ENCODE measurements at places on chromosomes 16 and 17. TPM values are rescaled to one million over a fixed set of nuclear protein-coding genes. Genes with fewer than 3 reads are reported as not detected.
A peak's percentile ranks its signal among the peaks of the same experiment; 100 is the strongest.

GRCh38 chr16:57041182-57042156, 50.9 kb upstream of the CPNE2 start:
- no peak for DNase-seq
- H3K4me3 ChIP-seq: no peak overlapping the region
- H3K36me3 ChIP-seq: no peaks in the 10 kb centered on the region
- no peaks in the 10 kb centered on the region for H3K4me1 ChIP-seq

- H3K27ac ChIP-seq: peak overlapping the region; percentile 85
- H3K27me3 ChIP-seq: no peaks in the 10 kb centered on the region
- peaks cover 53% of the 10 kb centered on the region for H3K4me1 ChIP-seq
- no peak overlapping the region for H3K4me3 ChIP-seq
- no peak for DNase-seq
- H3K36me3 ChIP-seq: no peaks in the 10 kb centered on the region
Observed at GRCh38 chr17:2214047-2214928, 89.3 kb downstream of the SMG6 start.

GRCh38 chr16:58120234-58120633, 8.9 kb downstream of the CFAP20 start:
- H3K36me3 ChIP-seq: peaks cover 3% of the 10 kb centered on the region
- H3K4me3 ChIP-seq: no peak overlapping the region
- no peak overlapping the region for H3K27ac ChIP-seq
- DNase-seq: no peak

GRCh38 chr16:75198135-75198600, 8.8 kb downstream of the CTRB2 start:
- H3K36me3 ChIP-seq: no peaks in the 10 kb centered on the region
- H3K4me3 ChIP-seq: no peak overlapping the region
- DNase-seq: no peak
- peak overlapping the region; percentile 2 for H3K27ac ChIP-seq
- peaks cover 3% of the 10 kb centered on the region for H3K4me1 ChIP-seq
- no peaks in the 10 kb centered on the region for H3K27me3 ChIP-seq

GRCh38 chr17:8382052-8382879, 727 bp downstream of the RPL26 start:
- no peak for DNase-seq
- peaks cover 52% of the 10 kb centered on the region for H3K4me1 ChIP-seq
- H3K36me3 ChIP-seq: peaks cover 42% of the 10 kb centered on the region
- H3K4me3 ChIP-seq: peak overlapping the region; percentile 65
- H3K27me3 ChIP-seq: no peaks in the 10 kb centered on the region

DNA sequence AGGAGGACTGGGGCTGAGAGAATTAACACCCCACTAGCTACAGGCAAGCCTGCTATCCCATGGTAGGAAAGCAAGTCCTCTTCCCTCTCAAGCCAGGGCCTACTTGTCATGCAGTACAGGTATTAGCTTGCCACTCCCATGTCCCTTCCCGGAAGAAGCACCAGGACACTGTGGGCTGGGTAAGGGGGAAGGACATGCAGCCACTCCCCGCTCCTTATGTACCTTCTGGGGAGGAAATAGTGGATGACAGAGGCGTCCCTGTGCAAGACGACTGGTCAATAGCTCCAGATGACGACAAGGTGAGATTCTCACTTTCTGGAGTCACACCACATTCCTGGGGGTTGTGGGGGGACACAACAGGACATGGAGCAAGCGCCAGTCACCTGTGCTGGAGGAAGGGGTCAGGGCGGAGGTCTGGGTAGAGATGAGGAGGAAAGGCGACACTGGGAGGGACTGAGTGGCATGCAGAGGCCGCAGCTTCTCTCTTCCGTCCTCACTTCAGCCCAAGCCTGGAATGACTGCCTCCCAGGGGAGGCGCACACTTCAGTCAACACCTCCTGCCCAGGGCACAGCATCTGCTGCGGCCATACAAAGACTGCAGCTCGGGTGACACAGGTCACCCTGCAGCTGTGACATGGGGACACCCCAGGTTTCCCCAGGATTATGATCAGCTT, 15.1 kb upstream of the FOXJ1 start:
- H3K4me1 ChIP-seq: no peaks in the 10 kb centered on the region
- no peak overlapping the region for H3K4me3 ChIP-seq
- H3K27me3 ChIP-seq: no peaks in the 10 kb centered on the region
- no peak for DNase-seq
- no peaks in the 10 kb centered on the region for H3K36me3 ChIP-seq

DNA sequence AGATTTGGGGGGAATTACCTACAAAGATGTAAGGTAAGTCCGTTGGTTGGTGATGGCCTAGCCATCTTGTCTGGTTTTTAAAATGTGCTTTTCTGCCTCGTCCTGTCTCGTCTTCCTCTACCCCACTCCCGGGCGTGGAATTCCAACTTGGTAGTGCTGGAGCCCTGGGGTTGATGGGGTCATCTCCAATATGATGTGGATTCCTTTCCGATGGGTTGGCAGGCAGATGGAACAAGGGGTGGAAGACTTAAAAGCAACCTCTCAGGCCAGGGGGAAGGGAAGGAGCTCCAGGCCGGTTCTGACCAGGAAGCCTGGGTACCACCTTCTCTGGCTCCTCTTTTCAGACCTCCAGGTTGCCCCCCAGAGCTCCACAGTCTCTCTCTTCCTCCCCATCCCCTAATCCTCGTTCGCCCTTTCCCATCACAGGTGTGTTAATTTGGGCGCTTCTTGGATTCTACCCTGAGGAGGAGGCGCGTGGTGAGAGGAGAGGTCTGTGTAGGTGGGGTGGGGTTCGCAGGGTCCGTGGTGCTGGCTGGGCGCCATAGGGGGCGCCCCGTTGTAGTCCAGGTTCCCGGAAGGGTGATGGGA, 5.1 kb upstream of the HOXB2 start:
- no peak overlapping the region for H3K4me3 ChIP-seq
- no peaks in the 10 kb centered on the region for H3K36me3 ChIP-seq
- no peak overlapping the region for H3K27ac ChIP-seq
- DNase-seq: no peak
- no peaks in the 10 kb centered on the region for H3K27me3 ChIP-seq

The KCNH6 gene
- total RNA-seq: not detected

The OR1G1 gene
- total RNA-seq: not detected
